ENCODE measurements at places on chromosomes 1 and 21.

- DNase-seq = no peak
Measured at GRCh38 chr1:9212735-9213134, 21.8 kb upstream of the H6PD start.

GRCh38 chr21:33892853-33893252, 22.8 kb downstream of the ATP5PO start:
- no peak for DNase-seq

- no peak for DNase-seq
Measured at GRCh38 chr1:228194436-228194835, 13.4 kb upstream of the OBSCN start.

- no peak for DNase-seq
Measured at GRCh38 chr1:51325878-51326755, 4.2 kb downstream of the TTC39A start.

DNA sequence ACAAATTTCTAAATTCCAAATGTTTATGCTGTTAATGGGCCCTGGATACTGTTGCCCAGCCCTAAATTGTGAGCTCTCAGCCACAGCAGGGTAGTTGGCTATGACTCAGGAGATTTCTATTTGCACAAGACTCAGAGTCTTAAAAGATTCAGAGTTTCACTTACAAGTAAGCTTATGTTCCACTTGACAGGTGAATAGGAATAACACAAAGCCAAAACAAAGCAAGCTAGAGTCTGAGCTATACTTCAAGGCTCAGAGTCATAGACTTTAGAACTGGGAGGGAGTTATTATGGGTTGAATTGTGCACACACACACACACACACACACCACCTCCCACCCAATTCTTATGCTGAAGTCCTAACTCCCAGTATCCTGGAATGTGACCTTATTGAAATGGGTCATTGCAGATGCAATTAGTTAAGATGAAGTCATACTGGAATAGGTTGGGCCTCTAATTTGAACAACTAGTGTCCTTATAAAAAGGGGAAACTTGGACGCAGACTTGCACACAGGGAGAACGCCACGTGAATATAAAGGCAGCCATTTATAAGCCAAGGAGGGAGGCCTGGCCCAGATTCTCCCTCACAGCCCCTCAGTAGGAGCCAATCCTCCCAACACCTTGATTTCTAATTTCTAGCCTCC, 30.2 kb downstream of the PRDX6 start:
- no peak for DNase-seq

DNA sequence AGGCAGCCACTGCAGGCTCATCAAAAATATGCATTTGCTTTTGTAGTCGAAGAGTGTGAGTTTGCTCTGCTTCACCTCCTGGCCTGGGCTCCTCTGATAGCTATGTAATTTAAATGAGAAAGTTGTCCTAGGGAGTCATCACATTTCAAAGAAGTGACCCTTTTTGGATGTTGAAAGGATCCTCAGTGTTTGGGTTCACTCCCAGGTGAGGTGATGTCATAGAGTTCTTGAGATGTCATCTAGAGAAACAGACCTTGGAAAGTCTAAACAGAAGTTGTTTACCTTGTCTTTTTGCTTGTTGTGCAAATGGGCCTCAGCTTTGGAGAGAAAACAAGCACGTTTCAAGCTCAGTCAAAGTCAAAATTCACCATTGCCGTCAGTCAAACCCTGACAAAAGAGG, 92.0 kb upstream of the BARHL2 start:
- DNase-seq = no peak

DNA sequence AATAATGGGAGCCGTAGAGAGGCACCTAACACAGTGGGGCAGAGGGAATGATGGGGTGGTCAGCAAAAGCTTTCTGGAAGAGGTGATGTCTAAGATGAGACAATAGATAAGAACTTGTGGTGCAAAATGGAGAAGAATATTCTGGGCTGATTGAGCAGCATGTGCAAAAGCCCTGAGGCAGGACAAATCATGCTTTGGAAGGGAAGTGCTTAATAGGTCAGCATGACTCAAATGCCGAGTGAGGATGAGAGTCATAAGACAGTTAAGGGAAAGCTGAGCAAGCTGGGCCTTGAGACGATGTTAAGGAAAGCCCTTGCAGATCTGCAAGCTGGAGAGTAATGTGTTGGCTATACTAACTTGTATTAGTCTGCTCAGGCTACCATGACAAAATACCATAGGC, 37.3 kb upstream of the ASB17 start:
- DNase-seq = no peak

GRCh38 chr1:225907341-225907740, 16.7 kb downstream of the PYCR2 start:
- DNase-seq = no peak
